ENCODE measurements at places on chromosomes 7 and 10.
A peak's percentile ranks its signal among the peaks of the same experiment; 100 is the strongest.

DNA sequence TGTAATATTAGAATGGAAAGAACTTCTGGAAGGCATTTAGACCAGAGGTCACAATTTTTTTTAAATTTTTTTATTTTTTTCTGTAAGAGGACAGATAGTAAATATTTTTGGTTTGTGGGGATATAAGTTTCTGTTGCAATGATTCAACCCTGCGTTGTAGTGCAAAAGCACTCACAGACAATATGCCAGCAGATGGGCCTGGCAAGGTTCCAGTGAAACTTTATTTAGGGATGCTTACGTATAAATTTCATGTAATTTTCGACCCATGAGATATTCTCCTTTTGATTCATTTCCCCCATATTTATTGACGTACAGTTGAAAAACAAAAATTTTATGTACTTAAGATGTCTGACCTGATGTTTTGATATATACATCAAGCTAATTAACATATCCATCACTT is 72.8 kb upstream of the NMT2 start:
- no peak for DNase-seq

DNA sequence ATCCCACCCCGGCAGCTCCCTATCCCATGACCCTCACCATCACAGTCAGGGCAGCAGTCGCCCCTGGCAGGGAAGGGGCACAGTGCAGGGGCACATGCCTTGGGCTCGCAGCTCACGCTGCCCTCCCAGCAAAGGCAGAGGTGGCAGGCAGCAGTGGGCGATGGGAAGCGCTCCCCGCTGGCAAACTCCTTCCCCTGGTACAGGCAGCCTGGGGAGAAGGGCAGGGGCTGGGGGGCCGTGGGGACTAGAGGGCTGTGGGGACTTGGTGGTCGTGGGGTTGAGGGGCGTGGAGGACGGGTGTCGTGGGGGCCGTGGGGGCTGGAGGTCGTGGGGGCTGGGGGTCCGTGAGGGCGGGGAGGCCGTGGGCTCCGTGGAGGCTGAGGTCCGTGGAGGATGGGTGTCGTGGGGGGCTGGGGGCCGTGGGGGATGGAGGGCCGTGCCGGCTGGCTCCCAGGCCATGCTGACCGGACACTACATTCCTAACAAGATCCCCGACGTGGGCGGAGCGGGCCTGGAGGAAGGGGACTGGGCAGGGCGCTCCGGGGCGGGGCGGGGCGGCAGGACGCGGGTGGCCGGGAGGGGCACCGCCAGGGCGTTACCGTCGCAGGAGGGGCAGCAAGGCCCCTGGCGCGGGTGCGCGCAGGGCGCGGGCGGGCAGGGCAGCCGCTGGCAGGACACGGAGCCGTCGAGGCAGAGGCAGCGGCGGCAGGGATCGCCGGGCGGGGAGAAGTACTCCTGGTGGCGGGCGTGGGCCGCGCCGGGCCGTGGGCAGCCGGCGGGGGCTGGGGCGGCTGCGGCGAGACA is 20.0 kb downstream of the KCP start:
- no peak for DNase-seq

DNA sequence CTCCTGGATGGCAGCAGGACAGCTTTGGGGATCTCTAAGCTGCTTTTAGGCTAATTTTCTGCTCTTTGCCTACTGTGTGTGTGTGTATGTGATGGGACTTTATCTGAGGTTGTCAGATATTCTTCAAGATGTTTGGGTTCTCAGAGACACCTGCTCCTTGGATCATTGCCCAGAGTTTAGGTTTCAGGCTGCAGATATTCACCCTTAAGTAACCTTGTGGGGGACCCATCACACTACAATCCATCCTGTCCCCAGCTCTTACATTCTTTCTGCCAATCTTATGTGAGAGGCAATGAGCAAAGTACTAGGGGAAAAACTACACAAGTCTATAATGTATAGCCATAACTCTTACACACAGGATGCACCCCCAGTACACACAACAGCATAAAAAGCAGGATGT is 263.0 kb upstream of the ZWINT start:
- no peak for DNase-seq

DNA sequence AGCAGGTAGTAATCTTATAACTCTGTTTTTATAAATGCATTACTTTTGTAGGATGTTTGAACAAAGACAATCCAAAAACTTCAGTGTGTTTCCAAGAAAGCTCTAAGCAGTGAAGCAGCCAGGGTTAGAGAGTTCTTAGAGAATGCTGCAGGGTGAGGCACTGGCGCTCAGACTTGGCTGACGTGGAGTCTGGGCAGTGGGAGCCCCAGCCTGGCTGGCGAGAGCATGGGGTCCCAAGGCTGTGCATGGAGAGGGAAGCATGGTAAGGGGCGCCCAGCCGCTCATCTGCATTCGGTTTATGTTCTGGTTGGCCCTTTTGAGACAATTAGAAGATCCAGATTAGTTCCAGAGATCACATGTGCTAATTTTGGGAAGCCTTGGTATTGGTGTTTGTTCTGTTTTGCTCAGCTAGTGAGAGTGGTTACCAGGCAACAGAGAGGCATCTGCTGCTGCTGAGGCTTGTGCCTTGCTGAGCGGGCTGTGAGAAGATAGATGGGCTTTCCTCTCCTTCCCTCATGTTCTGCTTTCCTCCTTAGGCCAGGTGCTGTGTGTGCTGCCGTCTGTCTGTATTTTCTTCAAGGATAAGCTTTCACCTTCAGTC is 10.3 kb downstream of the SUN1 start:
- no peak for DNase-seq

GRCh38 chr7:148987751-148988512 is 40.4 kb downstream of the PDIA4 start:
- peak; percentile 24 for DNase-seq

GRCh38 chr7:138945821-138946220 is 35.4 kb downstream of the KIAA1549 start:
- DNase-seq, result no peak

DNA sequence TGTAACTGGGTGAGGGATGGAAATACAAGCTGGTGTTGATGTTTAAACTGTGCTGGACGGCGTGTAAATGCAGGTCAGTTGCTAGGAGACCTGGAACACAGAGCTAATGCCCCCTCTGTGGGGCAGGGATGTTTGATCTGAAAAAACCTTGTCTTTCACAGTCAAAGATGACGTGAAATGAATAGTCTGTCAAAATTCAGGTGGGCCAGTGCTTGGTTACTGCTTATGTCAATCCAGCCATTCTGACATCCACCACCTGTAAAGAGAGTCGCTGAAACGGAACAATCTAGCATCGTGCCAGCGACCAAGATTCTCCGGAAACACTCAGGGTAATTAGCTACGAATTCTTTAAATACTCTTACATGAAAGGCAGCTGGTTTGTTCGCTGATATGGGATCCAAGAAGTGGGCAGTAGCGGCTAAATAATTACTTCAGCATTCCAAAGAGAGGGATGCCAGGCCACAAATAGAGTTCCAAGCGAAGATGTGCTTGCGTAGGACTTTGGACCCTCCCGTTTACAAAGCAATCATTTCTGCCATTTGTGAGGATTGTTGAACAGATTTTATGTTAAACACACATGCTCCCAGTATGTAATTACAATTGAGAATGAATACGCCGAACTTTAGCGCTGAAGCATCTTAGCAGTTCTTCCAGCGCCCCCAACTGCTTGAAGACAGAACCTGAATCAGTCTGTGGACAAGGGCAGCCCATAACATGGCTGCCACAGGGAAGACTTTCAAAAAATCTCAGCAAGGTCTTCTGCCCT is 7.3 kb upstream of the ASB4 start:
- no peak for DNase-seq

DNA sequence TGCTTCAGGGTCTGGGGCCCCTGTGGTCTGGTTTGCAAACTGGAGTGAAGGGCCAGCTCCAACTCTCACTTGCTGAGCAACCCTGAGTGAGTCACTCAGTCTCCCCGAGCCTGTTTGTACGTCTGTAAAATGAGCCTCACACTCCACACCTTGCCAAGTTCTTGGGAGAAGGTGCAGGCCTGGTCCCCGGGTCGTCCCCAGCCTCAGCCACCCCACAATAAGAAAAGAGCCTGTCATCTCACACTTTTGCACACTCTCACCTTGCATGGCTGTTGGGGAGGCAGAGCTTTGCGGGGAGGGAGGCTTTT is 5.2 kb downstream of the GRIFIN start:
- DNase-seq, result no peak

GRCh38 chr10:121800831-121801230 is 127.0 kb downstream of the ATE1 start:
- no peak for DNase-seq

GRCh38 chr10:48880016-48880705 is 59.5 kb downstream of the LRRC18 start:
- no peak for DNase-seq

GRCh38 chr7:136998495-136998894 is 130.0 kb downstream of the CHRM2 start:
- DNase-seq, result no peak

- no peak for DNase-seq
Observed at GRCh38 chr10:80805343-80806020, 267.8 kb downstream of the SH2D4B start.

- DNase-seq, result no peak
Observed at GRCh38 chr10:70085975-70086613, 33.4 kb downstream of the MACROH2A2 start.

- no peak for DNase-seq
Observed at GRCh38 chr7:103560136-103560535, 114.1 kb upstream of the SLC26A5 start.

- no peak for DNase-seq
Observed at GRCh38 chr7:21771266-21771665, 174.4 kb downstream of the CDCA7L start.

DNA sequence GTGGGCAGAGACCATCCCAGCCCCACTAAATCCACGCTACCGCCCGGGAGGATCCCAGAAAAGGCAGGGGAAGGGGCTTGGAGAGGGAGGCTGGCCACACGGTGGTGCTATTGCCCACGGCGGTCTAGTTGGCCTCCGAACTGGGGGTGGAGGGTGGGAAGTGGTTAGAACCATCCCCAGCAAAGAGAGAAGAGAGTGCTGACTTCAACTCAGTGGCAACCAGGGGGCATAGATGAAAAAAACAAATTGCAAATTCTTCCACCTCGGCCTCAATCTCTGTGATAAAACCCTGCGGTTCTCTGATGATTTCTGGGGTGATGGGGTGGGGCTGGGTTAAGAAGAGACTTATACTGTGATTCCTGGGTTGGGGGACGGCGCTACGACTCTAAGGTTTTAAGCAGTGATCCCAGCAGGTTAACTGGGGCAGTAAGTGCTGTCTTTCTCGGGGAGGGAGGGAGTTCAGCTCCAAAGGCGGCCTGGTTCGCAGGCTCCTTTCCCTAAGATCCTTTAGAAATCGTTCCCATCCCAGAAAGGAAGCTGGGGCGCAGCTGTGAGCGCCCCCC is 154.5 kb upstream of the LYZL2 start:
- peak; percentile 91 for DNase-seq

- DNase-seq, result no peak
Observed at GRCh38 chr10:79274279-79275104, 72.8 kb upstream of the PPIF start.

DNA sequence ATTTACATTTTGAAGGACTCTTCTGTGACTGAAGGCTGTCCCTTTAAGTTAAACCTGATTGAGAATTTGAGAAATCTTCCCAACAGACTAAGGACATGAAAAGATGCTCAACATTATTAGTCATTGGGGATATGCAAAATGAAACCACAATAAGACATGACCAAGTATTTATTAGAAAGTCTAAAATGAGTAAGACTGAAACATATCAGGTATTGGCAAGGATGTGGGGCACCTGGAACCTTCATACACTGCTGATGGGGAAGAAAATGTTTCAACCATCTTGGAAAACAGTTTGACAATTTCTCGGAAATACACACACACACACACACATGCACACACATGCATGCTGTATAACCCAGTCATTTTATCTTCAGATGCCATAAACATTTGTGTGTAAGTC is 132.1 kb upstream of the CDK6 start:
- no peak for DNase-seq

DNA sequence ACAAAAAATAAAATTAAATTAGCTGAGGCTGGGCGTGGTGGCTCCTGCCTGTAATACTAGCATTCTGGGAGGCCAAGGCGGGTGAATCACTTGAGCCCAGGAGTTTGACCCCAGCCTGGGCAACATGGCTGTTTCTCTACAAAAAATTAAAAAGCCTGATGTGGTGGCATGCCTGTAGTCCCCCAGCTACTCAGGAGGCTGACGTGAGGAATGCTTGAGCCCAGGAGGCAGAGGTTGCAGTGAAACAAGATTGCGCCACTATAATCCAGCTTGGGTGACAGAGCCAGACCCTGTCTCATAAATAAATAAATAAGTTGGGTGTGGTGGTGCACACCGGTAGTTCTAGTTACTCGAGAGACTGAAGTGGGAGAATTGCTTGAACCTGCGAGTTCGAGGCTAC is 65.1 kb downstream of the GNA12 start:
- no peak for DNase-seq

GRCh38 chr7:96822824-96823223 is 113.2 kb upstream of the SEM1 start:
- DNase-seq, result no peak

DNA sequence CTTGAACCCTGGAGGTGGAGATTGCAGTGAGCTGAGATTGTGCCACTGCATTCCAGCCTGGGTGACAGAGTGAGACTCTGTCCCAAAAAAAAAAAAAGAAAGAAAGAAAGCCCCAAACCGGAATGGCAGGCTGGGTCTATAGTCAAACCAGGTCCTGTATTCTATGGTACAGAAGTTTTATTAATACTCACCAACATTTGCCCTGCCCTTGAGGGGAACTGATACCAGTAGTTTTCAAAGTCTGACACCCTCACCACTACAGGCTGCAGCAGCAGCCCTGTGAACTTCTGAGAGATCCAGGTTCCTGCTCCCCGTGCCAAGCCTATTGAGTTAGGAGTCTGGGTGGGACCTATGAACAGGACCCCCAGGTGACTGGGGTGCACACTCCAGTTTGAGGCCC is 80.6 kb downstream of the RGS10 start:
- no peak for DNase-seq

DNA sequence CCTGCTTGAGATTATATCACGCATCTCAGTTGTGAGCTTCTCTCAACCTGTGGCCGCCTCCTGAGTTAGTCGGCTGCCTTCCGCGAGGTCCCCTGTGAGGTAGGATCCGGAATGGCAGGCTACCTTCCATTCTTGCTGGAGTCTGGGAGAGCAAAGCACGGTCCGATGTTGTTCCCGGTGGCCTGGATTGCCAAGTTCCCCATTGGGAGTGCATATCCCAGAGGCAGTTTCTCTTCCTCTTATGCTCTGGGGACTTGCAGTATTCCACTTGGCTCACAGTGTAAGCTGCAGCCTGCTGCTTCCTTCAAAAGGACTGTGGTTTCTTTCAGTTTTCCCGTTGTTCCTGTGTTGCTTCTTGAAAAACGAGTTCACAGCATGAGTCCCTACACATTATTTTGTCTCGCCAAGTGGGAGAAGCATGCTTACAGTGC is 225.4 kb upstream of the ZWINT start:
- DNase-seq, result no peak

DNA sequence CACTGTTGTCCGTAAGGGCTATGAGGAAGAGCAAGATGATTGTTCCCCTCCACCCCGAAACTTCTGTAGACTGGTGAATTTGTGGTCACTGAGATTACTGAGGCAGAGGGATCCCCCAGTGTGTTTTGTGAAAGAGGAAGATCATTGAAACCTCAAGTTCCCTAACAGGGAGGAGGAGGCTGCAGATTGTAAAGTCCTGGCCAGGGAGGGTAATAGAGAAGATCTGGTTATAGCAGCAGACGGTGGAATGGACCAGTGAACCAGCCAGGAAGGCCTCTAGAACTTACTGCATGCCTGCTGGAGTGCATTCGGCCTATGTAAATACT is 31.1 kb downstream of the LMTK2 start:
- DNase-seq, result no peak
